ENCODE measurements at places on chromosomes 1 and 21. TPM values are rescaled to one million over a fixed set of nuclear protein-coding genes. Genes with fewer than 3 reads are reported as not detected.

DNA sequence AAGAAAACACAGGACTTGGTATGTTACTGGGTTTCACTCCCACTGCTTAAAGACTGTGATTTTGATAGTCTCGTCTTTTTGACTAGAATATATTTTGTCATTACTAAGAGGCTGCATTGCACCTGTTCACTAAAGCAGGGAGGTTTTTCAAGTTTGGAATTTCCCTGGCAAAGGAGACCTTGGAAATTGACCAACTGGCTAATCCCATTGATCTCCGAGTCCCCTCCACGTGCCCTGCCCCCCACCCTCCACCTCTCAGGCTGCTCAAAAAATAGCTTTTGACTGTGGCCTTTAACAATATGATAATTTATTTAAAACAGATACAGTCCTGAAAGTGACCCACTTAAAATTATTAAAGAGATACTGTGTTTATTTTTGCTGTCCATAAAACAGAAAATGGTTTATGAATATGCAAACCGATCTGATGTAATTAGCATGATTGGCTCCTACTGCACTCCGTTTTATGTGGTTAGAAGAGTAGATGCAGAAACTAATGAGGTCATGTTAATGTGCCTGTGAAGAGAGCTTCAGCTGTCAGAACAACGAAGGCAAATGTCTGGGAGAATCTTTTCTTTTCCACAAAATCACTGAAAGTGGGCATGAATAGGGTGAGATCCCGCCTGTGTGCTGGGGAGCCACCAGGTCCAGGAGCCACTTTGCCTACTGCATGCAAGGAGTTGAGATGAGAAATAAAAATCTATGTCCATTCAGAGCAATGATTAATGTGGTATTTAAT, 361.5 kb downstream of the RRAGC start:
- H3K36me3 ChIP-seq = no peaks in the 10 kb centered on the region
- no peak overlapping the region for H3K27ac ChIP-seq
- no peak for DNase-seq
- peaks cover 46% of the 10 kb centered on the region for H3K27me3 ChIP-seq
- no peak overlapping the region for H3K4me3 ChIP-seq

The S100A1 gene
- total RNA-seq = 2,154 TPM

The USH2A gene
- total RNA-seq = 3.9 TPM

- H3K4me1 ChIP-seq = no peaks in the 10 kb centered on the region
- no peak for DNase-seq
- H3K4me3 ChIP-seq = no peak overlapping the region
- no peaks in the 10 kb centered on the region for H3K36me3 ChIP-seq
- no peaks in the 10 kb centered on the region for H3K27me3 ChIP-seq
Observed at GRCh38 chr1:221343136-221343535, 398.8 kb downstream of the DUSP10 start.

DNA sequence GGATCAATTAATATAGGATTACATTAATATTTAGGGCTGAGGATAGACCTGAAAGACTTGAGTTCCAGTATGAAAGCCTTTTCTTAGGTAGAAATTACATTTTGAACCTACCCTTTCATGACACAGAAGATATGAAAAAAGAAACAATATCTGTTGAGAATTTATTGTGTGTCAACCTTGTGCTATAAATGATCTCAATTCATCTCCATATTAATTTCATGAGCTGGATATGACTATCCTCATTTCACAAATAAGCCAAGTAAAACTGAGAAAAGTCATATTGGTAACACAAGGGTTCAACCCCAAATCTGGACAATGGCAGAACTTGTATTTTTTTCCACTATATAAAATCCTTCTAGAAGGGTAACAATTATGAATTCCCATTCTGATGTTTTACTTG, 120.0 kb downstream of the TRIM33 start:
- H3K36me3 ChIP-seq = peaks cover 5% of the 10 kb centered on the region
- H3K4me1 ChIP-seq = no peaks in the 10 kb centered on the region
- H3K27ac ChIP-seq = no peak overlapping the region

The OMA1 gene
- total RNA-seq = 50.8 TPM

The INSRR gene
- total RNA-seq = 0.13 TPM

DNA sequence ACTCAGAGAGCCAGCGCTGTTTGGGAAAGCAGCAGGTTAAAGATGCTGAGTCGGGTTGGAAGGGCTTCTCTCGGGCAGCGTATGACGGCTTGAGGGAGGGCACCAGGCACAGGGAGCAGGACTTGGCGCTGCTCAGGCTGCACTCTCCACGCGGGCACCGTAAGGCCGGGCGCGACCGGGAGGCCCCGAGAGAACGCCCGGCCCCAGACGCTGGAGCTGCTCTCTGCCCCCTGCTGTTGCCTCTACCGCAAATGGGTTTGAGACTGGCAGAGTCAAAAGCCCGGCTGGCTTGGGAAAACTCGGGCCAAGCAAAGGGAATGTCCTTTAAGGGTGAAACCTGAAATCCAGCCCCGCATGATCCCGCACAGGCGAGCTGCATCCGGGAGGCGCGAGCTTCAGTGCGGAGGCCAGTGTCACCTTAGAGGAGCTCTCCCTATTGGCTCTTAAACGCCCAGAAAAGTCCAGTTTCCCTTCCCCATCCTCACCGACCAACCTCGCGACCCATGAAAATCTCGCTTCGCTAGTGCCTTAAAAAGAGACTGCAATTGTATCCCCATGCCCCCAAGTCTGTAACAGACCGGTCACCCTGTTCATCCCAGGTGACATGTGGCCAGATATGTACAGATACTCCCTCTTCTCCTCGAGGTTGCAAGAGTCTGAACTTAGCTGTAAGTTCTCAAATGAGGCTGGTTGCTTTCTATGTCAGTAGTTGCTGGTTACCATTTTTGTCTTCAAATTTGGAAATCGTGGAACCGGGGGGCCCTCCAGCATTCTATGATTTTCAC, 1.1 kb downstream of the PRRX1 start:
- H3K36me3 ChIP-seq = peaks cover 11% of the 10 kb centered on the region
- H3K27ac ChIP-seq = peak overlapping the region; percentile 93
- no peak for DNase-seq
- peak overlapping the region; percentile 70 for H3K4me3 ChIP-seq
- H3K27me3 ChIP-seq = peaks cover 23% of the 10 kb centered on the region
- H3K4me1 ChIP-seq = peaks cover 53% of the 10 kb centered on the region

- no peaks in the 10 kb centered on the region for H3K36me3 ChIP-seq
- no peaks in the 10 kb centered on the region for H3K4me1 ChIP-seq
- no peak for DNase-seq
- no peak overlapping the region for H3K4me3 ChIP-seq
- no peak overlapping the region for H3K27ac ChIP-seq
Observed at GRCh38 chr21:33392284-33392985, 10.8 kb upstream of the IFNGR2 start.

DNA sequence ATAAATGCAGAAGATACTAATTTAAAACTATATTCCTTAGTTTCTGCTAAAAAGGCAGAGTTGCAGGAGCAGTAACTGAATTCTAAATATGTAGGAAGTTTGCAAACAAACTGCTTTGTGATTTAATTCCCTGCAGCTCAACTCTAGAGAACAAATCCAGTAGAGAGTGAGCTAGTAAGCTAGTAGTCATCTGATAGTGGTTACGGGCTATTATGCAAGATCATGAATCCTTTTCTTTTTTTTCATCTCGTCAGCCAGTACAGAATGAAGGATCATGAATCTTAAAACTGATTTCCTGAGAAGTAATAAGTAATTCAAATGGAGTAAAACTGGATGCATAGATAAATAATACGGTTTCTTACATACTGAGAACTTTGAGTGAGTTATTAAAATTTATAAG, 3.3 kb downstream of the DPH5 start:
- H3K4me1 ChIP-seq = peaks cover 23% of the 10 kb centered on the region
- DNase-seq = no peak
- no peaks in the 10 kb centered on the region for H3K27me3 ChIP-seq
- no peaks in the 10 kb centered on the region for H3K36me3 ChIP-seq

The S100A8 gene
- 65.1 TPM for total RNA-seq

The FUCA1 gene
- 16.4 TPM for total RNA-seq

DNA sequence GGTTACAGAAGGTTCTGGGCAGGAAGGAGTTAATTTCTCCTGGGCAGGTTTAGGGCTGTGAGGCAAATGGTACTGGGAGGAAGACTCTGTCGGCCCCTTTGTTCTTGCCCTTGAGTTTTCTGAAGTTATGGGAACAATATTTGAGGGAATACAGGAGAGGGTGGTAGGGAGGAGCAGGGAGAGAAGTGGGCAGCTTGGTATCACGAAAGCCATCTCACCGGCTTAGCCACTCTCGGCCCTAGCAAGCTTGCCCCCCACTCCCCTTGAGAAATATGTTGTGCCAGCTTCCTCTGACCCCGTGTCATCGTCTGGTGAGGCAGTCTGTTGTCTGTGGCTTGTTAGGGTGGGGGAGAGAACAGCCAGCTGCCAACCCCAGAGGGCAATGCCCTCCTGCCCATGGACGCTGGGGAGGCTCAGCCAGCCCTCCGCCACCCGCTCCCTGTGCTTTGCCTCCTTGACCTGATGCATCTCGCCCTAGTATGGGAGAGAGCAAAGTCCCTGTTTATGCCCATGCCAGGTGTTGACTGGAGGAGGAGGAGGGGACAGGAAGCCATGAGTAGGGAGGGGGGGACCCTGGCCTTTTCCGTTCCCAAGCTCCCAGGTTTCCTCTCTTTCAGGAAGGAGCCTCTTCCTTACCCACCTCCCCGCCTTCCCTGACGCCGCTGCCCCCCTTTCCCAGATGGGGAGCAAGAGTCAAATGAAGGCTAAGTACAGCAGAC, 1.2 kb downstream of the EFNA1 start:
- peak overlapping the region; percentile 92 for H3K27ac ChIP-seq
- H3K4me3 ChIP-seq = peak overlapping the region; percentile 59
- peaks cover 87% of the 10 kb centered on the region for H3K4me1 ChIP-seq
- peak; percentile 77 for DNase-seq

- no peaks in the 10 kb centered on the region for H3K4me1 ChIP-seq
- no peak overlapping the region for H3K4me3 ChIP-seq
- H3K36me3 ChIP-seq = no peaks in the 10 kb centered on the region
- DNase-seq = no peak
- H3K27me3 ChIP-seq = peaks cover 5% of the 10 kb centered on the region
Observed at GRCh38 chr21:35020902-35021301, 28.2 kb downstream of the RUNX1 start.

DNA sequence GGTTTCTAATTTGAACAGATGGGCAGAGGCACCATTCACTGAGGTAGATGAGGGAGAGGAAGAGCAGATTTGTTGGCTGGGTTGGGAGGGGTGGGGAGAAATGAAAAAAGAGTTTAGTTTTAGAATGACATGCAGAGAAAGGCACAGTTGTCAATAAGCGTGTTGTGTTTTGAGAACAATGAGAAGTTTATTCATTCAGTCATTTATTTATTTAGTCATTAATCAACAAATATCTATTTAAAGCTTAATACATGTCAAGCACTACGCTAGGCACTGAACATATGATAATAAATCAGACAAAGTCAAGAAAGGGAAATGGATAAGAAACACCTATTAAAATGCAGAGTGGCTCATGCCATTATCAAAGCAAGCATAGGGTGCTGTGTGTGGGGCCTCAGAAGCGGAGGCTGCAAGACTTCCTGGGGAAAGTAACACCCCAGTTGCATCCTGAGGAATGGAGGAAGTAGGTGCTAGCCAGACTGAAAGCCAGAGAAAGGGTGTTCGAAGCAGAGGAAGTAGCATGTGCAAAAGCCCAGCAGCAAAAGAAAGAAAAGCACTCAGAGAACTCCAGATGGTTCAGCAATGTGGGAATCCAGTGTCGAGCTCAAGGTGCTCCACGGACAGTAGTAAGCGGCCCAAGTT, 114.1 kb downstream of the RNF220 start:
- no peak overlapping the region for H3K27ac ChIP-seq
- no peak for DNase-seq
- no peaks in the 10 kb centered on the region for H3K36me3 ChIP-seq

The MPZ gene
- total RNA-seq = 1.2 TPM

The NPPA gene
- total RNA-seq = 885 TPM

The ASTN1 gene
- total RNA-seq = 0.79 TPM

- DNase-seq = peak; percentile 54
- peak overlapping the region; percentile 97 for H3K4me3 ChIP-seq
- no peaks in the 10 kb centered on the region for H3K36me3 ChIP-seq
- H3K27me3 ChIP-seq = no peaks in the 10 kb centered on the region
- H3K27ac ChIP-seq = peak overlapping the region; percentile 87
- peaks cover 32% of the 10 kb centered on the region for H3K4me1 ChIP-seq
Observed at GRCh38 chr1:44030605-44031251, 534 bp downstream of the SLC6A9 start.

- peak; percentile 78 for DNase-seq
- no peak overlapping the region for H3K4me3 ChIP-seq
- H3K36me3 ChIP-seq = no peaks in the 10 kb centered on the region
- no peaks in the 10 kb centered on the region for H3K27me3 ChIP-seq
Observed at GRCh38 chr1:8077120-8077573, 51.0 kb upstream of the ERRFI1 start.

DNA sequence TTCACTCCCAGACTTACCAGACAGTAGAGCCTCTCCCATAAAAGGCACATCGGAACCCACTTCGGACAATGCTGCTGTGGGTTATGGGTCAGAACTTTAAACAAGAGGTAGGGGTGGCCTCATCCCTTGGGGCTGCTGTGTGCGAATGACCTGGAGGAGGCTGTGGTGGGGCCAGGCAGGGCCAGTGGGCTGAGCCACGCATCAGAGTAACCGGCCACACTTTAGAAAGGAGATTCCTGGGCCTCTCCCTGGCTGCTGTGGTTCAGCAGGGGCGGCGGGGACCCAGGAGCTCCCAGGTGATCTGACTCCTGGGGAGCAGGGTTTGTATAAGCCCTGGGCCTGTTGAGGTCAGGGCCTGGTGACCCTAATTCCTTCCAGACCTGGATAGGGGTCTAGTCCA, 110.2 kb upstream of the C1orf174 start:
- H3K27ac ChIP-seq = no peak overlapping the region
- no peak overlapping the region for H3K4me3 ChIP-seq
- DNase-seq = no peak
- peaks cover 3% of the 10 kb centered on the region for H3K27me3 ChIP-seq
- no peaks in the 10 kb centered on the region for H3K36me3 ChIP-seq
- no peaks in the 10 kb centered on the region for H3K4me1 ChIP-seq

DNA sequence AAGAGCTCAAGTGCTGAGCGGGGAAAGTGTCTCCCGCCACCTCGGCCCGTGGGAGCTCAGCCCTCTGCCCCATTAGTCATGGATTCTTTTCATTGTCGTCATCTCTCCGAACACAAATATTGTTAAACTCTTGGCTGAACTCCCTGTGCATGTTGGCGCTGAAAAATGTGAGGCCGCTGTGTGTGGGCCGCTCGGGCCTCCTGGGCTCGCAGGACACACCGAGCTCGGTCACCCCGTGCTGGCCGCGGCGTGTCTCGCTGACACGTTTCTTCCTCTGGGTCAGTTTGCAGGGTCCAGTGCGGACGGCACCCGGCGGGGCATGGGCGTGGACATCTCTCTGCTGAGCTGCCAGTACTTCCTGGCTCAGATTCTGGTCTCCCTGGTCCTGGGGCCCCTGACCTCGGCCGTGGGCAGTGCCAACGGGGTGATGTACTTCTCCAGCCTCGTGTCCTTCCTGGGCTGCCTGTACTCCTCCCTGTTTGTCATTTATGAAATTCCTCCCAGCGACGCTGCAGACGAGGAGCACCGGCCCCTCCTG, 25.6 kb downstream of the SLC45A1 start:
- peak overlapping the region; percentile 11 for H3K4me3 ChIP-seq
- peak; percentile 51 for DNase-seq
- H3K4me1 ChIP-seq = peaks cover 7% of the 10 kb centered on the region
- peak overlapping the region; percentile 44 for H3K27ac ChIP-seq
- H3K27me3 ChIP-seq = no peaks in the 10 kb centered on the region
- no peaks in the 10 kb centered on the region for H3K36me3 ChIP-seq
